ENCODE measurements at places on chromosomes 12 and 14.

GRCh38 chr12:71420775-71421406 is 18.7 kb upstream of the LGR5 start:
- DNase-seq: no peak

GRCh38 chr12:98253207-98254037 is 262.0 kb upstream of the TMPO start:
- no peak for DNase-seq

DNA sequence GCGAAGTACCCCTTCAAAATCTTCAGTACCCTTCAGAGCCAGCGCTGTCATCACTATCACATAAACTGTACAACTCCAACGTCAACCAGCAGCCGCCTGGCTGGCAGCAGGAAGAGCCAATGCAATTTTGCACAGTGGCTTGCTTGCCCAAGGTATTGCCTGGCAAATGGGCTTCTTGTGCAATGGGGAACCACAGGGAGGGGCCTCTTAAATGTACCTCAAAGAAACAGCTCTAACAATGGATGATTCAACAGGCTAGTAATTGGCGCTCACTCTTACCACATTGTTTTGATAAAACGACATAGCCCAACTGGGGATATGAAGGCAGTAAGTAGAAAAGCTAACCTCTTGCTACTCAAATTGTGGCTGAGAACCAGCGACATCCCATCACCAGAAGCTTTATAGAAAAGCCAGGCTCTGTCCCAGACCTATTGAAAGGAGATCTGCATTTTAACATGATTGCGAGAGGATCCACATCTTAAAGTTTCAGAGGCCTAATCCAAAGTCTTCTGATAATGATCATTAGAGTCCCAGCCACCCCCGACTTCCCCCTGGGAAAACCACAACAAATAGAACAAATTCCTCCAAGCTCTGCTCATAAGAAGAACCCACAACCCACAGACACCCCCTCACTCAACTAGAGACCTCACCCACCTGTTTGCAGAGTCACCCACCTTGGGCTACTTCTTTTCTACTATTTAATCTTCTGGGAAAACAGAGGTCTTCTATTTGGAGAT is 125.3 kb upstream of the HIF1A start:
- no peak for DNase-seq

DNA sequence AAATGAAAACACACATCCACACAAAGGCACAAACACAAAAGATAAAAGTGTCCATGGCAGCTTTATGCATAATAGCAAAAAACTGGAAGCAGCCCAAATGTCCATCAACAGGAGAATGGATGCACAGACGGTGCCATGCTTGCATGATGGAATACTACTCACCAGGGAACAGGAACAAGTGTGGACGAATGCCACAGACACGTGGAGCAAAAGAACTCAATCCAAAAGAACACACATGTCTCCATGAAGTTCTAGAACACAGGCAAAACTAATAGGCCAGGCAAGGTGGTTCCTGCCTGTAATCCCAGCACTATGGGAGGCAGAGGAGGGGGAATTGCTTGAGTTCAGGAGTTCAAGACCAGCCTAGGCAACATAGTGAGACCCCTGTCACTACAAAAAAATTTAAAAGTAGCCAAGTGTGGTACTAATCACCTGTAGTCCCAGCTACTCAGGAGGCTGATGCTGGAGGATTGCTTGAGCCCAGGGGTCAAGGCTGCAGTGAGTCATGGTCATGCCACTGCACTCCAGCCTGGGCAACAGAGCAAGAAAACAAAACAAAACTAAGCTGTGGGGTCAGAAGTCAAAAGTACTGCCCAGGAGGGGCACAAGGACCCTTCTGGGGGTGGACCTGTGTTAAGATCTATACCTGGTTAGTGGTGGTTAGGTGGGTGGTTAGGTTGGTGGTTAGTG is 7.3 kb upstream of the TMEM119 start:
- no peak for DNase-seq

GRCh38 chr12:12665194-12665593 is 30.8 kb downstream of the GPR19 start:
- DNase-seq: no peak

GRCh38 chr12:124629789-124630480 is 62.5 kb upstream of the NCOR2 start:
- DNase-seq: no peak

- no peak for DNase-seq
These were observed 3.3 kb downstream of the NKX2-1 start for GRCh38 chr14:36516719-36517241.

- no peak for DNase-seq
These were observed 29.3 kb downstream of the NIN start for GRCh38 chr14:50801706-50802105.

DNA sequence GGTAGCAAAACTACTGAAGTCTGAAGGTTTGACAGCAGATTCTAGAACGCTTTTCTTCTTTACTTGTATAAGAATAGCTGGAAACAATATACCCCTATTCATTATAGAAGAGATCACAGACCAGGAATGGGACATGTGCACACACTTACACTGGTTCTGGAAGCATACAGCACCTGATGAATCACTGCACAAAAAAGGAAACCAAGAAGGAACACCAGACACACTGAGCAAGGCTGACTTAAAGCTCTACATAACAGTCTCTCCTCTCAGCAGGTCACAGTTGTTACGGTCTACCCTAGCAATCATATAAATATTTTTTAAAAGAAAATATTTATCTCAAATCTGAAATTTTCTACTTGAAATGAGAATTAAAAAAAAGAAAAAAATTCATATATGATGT is 13.5 kb downstream of the ATP2B1 start:
- no peak for DNase-seq

GRCh38 chr12:25797949-25798348 is 160.5 kb upstream of the RASSF8 start:
- DNase-seq: no peak

GRCh38 chr12:121582583-121583333 is 1.9 kb upstream of the KDM2B start:
- DNase-seq: no peak

DNA sequence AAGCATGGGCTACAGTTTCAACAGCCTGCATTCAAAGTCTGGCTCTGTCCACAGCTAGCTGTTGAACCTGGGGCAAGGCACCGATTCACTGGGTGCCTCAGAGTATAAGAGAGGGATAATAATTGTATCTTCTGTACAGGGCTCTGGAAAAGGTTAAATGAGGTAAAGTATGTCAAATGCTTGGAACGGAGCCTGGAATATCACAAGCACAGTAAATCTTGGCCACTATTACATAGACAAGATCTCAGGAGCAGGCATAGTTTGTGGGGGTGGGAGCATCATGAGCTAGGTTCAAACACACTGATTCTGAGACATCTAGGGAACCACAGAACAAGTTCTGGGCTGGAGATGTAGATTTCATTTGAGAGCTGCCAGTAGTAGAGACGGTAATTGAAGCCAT is 203.7 kb upstream of the NUDT4 start:
- no peak for DNase-seq

- peak; percentile 87 for DNase-seq
These were observed 217.4 kb downstream of the SLC41A2 start for GRCh38 chr12:104740668-104741067.

GRCh38 chr14:25832585-25832984 is 765.2 kb downstream of the NOVA1 start:
- no peak for DNase-seq

DNA sequence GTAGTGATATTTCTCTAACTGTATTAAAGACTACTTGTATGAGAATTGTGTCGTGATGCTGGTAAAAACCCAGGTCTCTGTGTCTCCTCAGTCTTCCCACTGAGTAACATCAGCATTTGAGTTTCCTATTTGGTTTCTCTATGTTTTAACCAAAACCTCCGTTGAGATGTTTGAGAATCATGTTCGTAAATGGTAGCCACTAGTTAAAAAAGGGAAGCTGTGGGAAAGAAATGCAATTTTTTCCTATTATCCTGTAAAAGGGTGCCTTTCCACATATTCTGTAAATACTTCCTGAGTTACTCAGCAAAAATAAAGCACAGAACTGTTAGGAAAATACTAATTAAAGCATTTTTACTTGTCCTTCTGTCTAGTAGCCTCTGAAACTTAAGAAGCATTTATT is 7.0 kb downstream of the CLEC1B start:
- no peak for DNase-seq

- DNase-seq: no peak
These were observed 3.3 kb upstream of the CIPC start for GRCh38 chr14:77094672-77095284.

- DNase-seq: no peak
These were observed 19.1 kb downstream of the ZFYVE1 start for GRCh38 chr14:73007835-73008234.

GRCh38 chr12:125360540-125360939 is 295.3 kb downstream of the AACS start:
- DNase-seq: no peak

DNA sequence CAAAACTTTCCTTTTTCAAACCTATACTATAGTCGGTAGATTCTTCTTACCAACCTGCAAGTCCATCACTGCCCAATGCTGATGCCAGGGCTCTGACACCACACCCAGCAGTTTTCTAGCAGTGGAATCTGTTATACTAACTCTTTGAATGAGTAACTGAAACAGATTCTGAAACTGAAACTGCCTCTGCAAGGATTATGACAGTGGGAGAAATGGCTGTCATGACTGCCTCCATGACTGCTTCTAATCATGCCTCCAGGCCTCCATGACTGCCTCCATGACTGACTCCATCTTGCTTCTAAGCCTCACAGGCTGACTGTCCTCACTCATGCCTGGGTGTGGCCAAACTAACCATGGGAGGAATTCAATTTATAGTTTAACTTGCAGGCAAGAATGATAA is 29.4 kb upstream of the OXA1L start:
- DNase-seq: no peak

DNA sequence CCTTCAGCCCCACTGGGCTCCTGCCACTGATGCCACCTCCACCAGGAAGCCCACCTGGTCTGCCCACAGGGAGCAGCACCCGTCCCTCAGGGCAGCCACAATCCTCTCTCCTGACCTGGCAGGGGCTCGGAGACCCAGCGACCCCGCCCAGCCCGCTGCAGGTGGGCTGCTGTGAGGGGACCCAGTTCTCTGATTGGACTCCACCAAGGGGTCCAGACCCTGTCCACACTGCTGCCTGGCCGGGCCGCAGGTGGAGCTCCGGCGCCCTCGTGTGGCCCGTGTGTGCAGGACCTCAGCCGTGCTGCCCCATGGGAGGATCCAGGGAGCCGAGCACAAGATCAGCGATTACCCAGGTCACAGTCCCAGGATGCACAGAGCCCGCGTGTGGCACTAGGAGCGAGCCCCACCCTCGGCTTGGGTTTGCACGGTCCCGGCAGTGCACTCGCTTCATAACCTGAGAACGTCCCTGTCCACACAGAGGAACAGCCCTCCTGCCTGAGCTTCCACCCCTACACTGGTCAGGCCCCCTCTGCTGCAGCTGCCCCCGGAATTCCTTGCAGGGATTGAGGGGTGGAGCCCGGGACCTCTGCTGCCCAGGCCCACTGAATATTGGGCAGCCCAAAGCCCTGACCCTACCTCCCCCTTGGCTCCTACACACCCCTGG is 35.4 kb upstream of the TMEM179 start:
- DNase-seq: no peak

GRCh38 chr14:34043627-34044372 is 92.9 kb upstream of the EGLN3 start:
- peak; percentile 97 for DNase-seq

DNA sequence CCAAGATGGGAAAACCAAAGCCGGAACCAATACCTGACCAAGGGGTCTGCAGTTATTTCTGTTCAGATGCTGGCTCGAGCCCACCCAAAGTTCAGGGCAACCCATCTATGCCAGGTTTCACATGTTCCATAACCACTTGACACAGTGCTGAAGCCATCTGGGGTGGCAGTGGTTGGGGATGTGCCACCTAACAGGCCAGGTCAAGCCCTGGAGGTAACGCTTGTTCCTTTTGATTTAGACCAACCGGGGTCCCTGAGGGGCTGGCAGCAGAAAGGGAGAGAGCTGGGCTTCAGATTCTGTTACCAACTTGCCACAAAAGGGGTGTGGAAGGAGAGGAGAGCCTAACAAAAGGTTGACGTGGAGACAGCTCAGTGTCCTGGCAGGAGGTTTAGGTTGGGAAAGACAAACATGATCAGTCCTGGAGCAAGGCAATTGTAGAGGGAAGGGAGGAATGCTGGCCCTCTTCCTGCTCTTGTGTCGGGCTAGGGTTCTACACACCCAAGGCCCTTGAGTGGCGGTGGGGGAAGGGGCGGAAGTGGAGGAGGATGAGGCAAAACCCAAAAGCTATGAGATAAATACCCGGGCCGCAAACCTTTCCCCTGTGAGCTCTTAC is 31.9 kb downstream of the CACNA2D4 start:
- no peak for DNase-seq

- no peak for DNase-seq
These were observed 36.2 kb downstream of the SYNE3 start for GRCh38 chr14:95480109-95480886.

DNA sequence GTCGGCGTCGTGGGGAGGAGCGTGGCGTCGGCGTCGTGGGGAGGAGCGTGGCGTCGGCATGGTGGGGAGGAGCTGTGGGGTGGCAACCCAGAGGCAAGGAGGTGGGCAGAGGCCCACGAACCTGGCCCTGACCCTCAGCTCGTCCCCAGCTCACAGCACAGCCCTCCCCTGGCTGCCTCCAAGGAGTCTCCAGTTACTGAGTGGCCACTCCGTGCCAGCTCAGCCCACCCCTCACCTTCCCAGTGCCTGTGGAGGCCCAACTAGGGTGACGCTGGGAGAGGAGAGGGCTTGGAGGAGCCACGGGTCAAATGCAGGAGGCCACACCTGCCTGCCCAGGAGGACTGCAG is 5.8 kb downstream of the ADSS1 start:
- DNase-seq: no peak

GRCh38 chr12:54166567-54167499 is 22.0 kb downstream of the SMUG1 start:
- no peak for DNase-seq

GRCh38 chr12:40681148-40681547 is 11.1 kb upstream of the CNTN1 start:
- DNase-seq: no peak

DNA sequence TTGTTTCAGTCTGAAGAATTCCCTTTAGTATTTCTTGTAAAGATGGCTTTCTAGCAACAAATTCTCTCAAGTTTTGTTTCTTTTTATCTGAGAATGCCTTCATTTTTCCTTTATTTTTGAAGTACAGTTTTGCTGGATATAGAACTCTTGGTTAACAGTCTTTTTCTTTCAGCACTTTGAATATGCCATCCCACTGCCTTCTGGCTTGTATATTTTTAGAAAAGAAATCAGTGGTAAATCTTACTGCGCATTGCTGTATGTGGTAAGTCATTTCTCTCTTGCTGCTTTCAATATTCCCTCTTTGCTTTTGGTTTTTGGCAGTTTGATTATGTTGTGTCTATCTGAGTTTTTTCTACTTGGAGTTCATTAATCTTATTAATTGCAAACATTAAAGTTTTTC is 16.8 kb upstream of the PPM1A start:
- DNase-seq: no peak

Data from GM12878 (cell line).